Inflammatory macrophage (primary cell): ENCODE measurements at places on chromosomes 6 and 20.
A peak's percentile ranks its signal among the peaks of the same experiment; 100 is the strongest.

DNA sequence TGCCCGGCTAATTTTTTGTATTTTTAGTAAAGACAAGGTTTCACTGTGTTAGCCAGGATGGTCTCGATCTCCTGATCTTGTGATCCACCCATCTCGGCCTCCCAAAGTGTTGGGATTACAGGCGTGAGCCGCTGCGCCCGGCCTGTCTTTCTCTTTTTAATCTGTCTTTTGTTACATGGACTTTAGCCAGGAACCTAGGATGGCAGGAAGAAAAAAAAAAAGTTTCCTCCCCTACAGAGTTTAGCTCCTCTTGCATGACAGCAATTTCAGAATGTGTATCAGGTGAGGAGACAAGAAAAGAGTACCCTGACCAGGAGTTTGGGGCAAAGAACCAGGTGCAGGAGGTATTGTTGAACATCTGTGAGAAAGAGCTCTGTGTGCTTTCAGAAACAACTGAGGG is 21.4 kb upstream of the TXLNB start:
- DNase-seq, result no peak

DNA sequence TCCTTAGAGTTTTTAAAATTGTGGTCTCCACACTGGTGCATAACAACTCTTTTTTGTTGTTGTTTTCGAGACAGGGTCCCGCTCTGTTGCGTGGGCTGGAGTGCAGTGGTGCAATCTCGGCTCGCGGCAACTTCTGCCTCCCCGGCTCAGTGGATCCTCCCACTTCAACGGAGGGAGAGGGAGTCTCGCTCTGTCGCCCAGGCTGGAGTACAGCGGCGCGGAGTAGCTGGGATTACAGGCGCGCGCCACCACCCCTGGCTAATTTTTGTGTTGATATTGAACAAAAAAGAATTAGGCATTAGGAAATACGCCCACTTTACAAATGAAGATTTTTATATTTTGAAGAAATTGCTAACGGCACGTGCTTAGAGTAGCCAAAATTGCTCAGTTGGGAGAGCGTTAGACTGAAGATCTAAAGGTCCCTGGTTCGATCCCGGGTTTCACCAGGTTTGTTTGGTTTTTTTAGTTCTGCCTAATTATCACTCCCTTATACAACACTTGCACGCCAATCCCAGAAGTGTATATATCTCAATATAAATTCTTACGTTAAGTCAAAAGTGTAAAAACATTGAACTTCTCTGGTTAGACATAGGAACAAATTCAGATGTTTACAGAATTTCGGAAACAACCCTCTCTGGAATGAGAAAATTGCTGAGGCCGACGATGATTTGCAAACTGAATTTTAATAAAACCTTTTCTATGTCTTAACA is 159.6 kb downstream of the TRIM27 start:
- no peak for DNase-seq

DNA sequence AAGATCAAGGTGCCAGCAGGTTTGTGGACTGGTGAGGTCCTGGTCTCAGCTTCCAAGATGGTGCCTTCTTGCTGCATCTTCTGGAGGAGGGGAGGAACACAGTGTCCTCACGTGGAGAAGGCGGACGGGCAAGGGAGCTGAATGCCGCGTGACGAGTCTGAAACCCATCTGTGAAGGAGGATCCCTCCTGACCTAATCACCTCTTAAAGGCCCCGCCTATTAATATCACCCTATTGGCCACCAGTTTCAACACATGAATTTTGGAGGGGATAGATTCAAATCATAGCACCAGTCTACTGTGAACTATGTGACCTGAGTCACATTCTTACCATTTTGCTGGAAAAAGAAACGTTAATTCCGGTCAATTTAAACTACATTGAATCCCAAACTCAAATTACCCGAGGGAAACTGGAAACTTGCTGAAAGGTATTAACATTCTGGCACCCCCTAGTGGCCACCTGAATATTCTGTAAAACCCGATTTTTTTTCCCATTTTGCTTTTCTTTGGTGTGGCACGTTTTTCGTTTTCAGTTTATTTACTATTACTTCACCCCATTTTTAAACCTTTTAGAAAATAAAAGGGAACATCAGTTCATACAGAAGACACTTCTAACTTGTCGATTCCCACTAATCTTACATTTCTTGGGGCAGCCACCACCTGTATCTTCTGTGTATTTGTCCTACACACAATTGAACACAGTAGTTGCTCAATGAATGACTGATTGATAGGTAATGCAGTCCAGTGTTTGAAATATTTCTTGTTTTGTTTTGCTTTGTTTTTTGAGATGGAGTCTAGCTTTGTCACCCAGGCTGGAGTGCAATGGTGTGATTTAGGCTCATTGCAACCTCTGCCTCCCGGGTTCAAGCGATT is 17.9 kb upstream of the CCDC170 start:
- peak; percentile 40 for DNase-seq

GRCh38 chr20:18380908-18381529 is 85.8 kb downstream of the DZANK1 start:
- no peak for DNase-seq

DNA sequence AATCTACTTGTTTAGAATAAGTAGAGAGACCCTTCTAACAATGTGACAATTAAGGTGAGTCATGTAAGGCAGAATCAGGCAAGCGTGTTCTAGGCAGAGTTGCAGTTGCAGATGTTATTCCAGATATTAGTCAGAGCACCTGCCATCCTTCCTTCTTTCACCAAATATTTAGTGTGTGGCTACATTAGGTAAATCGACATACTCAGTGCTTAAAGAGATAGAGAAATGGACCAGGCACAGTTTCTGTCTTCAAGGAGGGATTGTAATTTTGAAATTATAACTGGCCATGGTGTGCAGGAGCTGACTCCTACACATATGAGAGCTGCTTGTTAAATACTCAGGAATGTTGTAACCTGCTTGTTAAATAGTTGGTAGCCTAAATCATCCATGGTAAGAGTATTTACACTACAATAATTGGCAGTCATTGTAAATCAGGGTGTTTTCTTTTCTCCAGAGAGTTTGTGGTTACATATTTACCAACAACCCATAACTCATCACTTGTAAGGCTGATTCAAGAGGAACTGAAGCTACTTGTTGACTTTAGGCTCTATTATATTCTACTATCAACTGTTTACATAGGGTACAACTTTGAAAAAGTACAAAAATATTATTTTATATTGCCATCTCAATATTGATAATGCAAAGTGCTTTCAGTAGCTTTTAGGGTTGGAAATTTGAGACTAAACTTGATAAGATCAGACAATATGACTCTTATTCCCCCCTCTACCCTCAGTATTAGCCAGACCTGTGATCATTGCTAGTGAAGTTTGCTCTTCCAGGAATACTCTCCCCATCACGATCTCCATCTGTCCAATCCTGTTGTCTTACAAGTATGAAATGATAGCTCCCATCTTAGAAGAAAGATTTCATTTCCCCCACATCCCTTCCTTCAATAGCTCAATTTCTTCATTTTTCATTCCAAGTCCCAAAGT is 607.1 kb downstream of the COL12A1 start:
- no peak for DNase-seq

- peak; percentile 84 for DNase-seq
Measured at GRCh38 chr6:30453508-30454116, 35.7 kb upstream of the HLA-E start.

- DNase-seq, result no peak
Measured at GRCh38 chr6:47836639-47837038, 54.8 kb downstream of the OPN5 start.

- DNase-seq, result no peak
Measured at GRCh38 chr20:6086868-6087267, 33.0 kb upstream of the LRRN4 start.

- no peak for DNase-seq
Measured at GRCh38 chr6:75090576-75090975, 115.3 kb downstream of the COL12A1 start.

DNA sequence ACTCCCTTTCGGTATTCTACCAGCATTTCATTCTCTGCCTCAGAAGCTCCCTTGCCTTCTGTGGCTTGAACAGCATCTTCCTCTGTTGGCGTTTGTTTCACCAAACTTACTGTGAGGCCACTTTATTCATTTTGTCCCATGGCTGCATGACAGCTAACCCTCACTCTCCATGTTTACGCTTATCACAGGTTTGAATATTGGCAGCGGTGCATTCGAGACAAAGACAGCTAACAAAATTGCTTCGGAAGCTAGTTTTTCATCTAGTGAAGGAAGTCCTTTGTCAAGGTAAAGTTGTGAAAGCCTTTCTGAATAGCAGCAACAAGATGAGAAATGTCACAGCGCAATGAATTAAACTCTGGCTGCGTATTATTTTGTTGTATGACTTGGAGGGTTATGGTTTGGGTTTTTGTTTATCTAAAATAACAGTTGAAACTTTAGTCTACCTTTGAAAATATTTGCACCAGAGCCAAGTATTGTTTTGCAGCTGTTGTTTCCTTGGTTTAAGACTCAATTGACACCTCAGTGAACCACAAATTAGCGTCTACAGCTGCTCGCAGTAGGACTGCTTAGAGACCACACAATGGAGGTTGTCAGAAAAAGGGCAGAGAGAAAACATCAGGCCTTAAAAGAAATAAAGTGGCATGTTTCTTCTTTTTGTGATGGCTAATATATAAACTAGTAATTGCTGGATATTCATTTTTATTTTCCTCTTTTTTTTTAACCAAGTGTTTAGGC is 70.4 kb upstream of the XRN2 start:
- DNase-seq, result no peak
